Dermis microvascular lymphatic vessel endothelial cell (primary cell): ENCODE measurements at places on chromosomes 6 and 20. TPM values are rescaled to one million over a fixed set of nuclear protein-coding genes. Genes with fewer than 3 reads are reported as not detected.

The IRAK1BP1 gene
- 1.6 and 1.7 TPM in 2 replicates for total RNA-seq

The HDAC2 gene
- total RNA-seq = 58.5 and 81.4 TPM in 2 replicates

The ZNF831 gene
- under 0.01 and 0.13 TPM in 2 replicates for total RNA-seq

The SLC32A1 gene
- not detected in 2 replicates for total RNA-seq

The PTCRA gene
- total RNA-seq = not detected in 2 replicates

The SMLR1 gene
- total RNA-seq = not detected in 2 replicates

The HLA-DOA gene
- not detected in 2 replicates for total RNA-seq

The CENPW gene
- 3.5 and 14.4 TPM in 2 replicates for total RNA-seq

DNA sequence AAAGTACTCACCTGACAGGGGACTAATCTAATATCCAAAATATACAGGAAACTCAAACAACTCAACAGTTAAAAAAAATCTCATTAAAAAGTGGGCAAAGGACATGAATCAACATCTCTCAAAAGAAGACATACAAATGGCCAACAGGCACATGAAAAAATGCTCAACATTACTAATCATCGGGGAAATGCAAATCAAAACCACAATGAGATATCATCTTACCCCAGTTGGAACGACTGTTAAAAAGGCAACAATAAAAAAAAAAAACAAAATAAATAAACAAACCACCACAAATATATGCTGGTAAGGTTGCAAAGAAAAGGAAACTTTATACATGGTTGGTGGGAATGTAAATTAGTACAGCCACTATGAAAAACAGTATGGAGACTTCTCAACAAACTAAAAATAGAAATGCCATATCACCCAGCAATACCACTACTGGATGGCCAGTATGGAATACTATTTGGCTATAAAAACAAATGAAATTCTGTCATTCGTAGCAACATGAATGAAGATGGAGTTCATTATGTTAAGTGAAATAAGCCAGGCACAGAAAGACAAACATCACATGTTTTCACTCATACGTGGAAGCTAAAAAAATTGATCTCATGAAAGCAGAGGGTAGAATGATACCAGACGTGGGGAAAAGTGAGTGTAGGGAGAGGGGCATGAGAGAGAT, 6.6 kb downstream of the SIRPB2 start:
- no peak for DNase-seq

GRCh38 chr6:126140015-126140414, 153.7 kb downstream of the TRMT11 start:
- no peak for DNase-seq

DNA sequence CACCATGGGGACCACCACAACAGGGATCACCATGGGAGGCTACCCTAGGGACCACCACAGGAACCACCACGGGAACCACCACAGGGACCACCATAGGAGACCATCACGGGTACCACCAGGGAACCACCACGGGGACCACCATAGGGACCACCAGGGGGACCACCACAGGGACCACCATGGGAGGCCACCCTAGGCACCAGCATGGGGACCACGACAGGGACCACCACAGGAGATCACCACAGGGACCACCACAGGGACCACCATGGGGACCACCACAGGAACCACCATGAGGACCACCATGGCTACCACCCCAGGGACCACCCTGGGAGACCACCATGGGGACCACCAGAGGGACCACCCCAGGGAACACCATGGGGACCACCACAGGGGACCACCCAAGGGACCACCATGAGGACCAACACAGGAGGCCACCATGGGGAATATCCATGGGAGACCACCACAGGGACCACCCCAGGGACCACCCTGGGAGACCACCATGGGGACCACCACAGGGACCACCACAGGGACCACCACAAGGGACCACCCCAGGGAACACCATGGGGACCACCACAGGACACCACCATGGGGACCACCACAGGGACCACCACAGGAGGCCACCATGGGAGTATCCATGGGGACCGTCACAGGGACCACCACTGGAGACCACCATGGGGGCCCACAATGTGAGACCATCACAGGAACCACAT, 67.6 kb upstream of the MPC1 start:
- no peak for DNase-seq

GRCh38 chr20:50003253-50003656, 20.5 kb downstream of the SNAI1 start:
- DNase-seq = peak; percentile 72

GRCh38 chr6:68756454-68757375, 121.6 kb downstream of the ADGRB3 start:
- no peak for DNase-seq

- no peak for DNase-seq
Measured at GRCh38 chr6:141033101-141033500, 1099.6 kb upstream of the GJE1 start.

DNA sequence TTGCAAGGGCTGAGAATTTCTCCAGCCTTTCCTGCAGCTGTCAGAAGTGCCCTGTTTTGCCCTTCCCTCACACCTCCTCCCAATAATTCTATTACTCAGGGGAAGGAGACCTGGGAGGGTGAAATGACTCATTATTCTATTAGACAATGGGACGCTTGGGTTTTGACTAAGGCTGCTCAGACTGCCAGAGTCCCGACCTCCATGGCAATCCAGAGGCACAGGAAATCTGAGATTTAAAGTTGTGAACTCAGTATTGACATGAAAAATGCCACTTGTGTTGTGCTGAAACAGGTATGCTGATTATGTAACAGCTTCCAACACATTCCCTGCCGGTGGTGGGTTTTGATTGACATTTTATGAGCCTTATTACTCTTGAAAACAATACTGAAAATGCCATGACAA, 625.9 kb upstream of the FLRT3 start:
- no peak for DNase-seq

- no peak for DNase-seq
Measured at GRCh38 chr20:42164121-42164890, 546.1 kb upstream of the CHD6 start.

DNA sequence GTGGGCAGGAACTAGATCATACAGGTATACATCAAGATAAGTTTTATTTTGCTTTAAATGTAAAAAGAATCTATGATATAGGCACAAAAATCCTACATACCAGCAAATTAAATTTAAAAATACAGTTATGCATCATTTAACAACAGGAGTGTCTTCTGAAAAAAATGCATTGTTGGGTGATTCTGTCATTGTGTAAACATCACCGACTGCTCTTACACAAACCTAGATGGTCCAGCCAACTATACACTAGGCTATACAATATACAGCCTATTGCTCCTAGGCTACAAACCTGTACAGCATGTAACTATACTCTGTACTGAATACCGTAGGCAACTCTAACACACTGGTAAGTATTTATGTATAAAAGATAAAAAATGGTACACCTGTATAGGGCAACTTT, 139.4 kb downstream of the RNGTT start:
- DNase-seq = no peak

GRCh38 chr6:12415980-12416598, 125.9 kb downstream of the EDN1 start:
- DNase-seq = no peak

GRCh38 chr6:135344526-135344925, 153.0 kb downstream of the AHI1 start:
- no peak for DNase-seq

- no peak for DNase-seq
Measured at GRCh38 chr20:57701090-57701489, 8.7 kb downstream of the PMEPA1 start.

- DNase-seq = no peak
Measured at GRCh38 chr20:40843251-40843650, 154.2 kb upstream of the MAFB start.

DNA sequence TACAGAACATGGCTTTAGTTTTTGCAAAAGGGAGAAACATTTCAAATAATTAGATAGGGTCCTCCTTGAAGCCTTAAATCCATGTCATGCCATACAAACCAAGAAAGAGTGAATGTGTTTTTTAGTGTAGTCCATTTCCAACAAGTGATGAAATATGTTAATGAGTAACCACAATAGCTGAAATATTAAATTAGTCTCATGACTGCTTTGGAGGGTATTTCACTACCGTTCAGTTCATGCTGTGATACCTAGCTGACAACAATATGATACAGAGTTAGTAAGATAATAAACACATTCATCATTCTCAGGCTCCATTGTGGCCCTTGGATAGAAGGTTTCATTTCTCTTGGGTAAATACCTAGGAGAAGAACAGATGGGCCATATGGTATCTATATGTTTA, 5.8 kb upstream of the ID4 start:
- no peak for DNase-seq

GRCh38 chr20:62646851-62647520, 4.7 kb downstream of the SLCO4A1 start:
- DNase-seq = no peak

- DNase-seq = no peak
Measured at GRCh38 chr6:17197607-17198006, 83.6 kb upstream of the RBM24 start.

- no peak for DNase-seq
Measured at GRCh38 chr6:151349651-151350270, 41.6 kb downstream of the ZBTB2 start.

DNA sequence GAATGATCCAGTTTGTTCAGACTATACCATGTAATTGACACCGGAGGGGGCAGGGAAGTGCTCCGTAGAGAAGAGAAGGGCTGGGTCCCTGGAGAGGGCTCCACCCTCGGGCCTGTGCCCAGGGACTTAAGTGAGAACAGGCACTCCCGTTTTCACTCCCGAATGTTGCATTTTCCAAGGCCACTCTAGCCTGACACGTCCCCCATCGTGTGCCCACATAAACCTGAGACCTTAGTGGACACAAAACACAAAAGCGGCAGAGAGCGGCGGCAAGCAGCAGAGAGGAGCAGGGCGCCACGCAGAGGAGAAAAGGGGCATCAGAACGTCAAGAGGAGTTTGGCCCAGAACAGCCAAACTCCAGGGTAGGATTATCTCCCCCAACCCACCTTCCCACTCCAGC, 1405.1 kb downstream of the GRIK2 start:
- no peak for DNase-seq

- no peak for DNase-seq
Measured at GRCh38 chr6:155085582-155086257, 90.6 kb downstream of the TIAM2 start.
